NCI-H187 (cell line): ENCODE measurements at places on chromosomes 13 and 19.

DNA sequence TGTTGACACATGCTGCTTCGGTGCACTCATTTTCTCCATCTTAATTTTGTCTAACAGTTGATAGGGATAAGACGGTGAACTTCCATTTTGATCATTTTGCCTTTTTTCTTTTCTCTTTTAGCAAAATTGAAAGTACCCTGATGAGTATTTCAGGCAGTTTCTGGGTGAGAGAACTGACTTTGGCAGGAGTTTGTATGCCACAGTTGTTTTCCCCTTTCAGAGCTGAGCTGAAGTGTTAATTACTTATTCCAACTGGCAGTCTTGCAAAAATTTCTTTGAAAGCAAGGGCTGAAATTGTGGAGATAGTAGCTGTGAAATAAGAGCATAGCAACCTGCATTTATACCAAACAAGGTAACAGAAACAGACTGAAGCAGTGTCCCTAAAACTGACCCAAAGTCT lies 180.2 kb downstream of the SLITRK5 start:
- DNase-seq: no peak

DNA sequence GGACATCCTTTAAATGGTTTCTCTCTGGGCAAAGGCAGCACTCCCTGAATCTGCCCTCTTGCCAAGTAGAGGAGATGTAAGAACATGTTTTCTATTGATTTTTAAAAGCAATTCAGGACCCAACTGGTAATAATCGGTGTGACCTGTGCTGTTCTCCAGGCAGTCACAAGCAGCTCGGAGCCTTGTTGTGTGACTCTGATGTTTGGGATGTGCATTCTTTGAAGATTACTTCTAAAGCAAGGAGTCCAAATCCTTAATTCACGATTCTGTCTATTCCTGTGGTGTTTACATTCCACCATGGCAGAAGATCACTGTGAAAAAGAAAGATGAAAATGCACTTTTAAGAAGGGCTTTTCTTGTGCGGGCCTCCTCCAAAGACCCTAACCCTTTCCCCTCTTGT lies 122.3 kb upstream of the ZNF536 start:
- no peak for DNase-seq

GRCh38 chr13:33610438-33611120 lies 207.4 kb upstream of the RFC3 start:
- no peak for DNase-seq

DNA sequence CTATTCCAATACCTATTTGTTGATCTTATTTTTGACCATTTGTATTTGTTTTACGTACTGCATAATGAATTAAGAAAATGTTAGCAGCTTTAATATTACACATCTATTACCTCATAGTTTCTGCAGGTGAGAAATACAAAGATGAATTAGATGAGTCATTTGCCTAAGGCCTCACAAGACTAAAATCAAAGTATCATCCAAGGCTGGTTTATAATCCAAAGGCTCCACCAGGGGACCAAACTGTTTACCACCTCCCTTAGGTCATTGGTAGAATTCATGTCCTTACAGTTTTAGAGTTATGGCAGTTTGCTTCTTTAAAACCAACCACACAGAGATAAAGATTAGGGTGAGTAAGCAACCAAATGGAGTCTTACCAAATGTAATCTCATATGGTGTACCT lies 848.1 kb downstream of the SLITRK6 start:
- DNase-seq: no peak

- no peak for DNase-seq
Measured at GRCh38 chr13:50644081-50644871, 199.2 kb downstream of the DLEU7 start.

DNA sequence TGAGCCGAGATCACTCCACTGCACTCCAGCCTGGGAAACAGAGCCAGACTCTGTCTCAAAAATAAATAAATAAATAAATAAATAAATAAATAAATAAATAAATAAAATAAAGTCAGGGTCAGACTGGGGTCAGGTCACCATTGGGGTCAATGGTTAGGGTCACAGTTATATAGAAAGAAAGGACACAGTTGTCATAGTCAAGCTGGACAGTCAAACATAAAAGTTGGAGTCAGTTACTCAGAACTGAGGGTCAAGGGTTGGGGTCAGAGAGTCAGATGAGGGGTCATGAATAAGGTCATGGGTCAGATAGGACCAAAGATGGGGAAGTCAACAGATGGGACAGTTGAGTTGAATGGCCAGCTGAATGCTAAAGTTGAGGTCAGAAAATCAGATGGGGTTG lies 16.7 kb upstream of the EPOR start:
- DNase-seq: no peak

DNA sequence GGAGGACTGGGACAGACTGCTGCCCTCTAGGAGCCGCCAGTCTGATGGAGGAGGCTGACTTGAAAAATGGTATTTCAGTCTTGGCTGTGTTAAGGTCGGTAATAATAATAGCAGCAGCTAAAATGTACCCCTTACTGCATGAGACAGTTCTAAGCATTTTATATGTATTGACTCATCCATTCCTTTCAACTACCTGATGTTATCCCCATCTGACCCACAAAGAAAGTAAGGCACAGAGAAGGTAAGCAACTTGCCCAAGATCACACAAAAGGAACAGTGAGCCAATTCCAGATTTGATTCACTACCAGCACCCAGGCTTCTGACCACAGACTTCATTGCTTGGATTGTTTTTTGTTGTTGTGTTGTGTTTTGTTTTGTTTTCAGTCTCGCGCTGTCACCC lies 4.0 kb downstream of the NCAN start:
- DNase-seq: no peak

GRCh38 chr13:35349673-35350278 lies 126.7 kb downstream of the MAB21L1 start:
- no peak for DNase-seq

GRCh38 chr13:71593566-71593965 lies 273.4 kb downstream of the DACH1 start:
- DNase-seq: no peak
